ENCODE measurements at places on chromosomes 12 and 14. TPM values are rescaled to one million over a fixed set of nuclear protein-coding genes. Genes with fewer than 3 reads are reported as not detected.

DPY19L2 gene
- 8.7 TPM for total RNA-seq

SYT10 gene
- not detected for total RNA-seq

RNF212B gene
- not detected for total RNA-seq

NPAS3 gene
- not detected for total RNA-seq

NEDD1 gene
- 48.2 TPM for total RNA-seq

NCKAP5L gene
- 5.3 TPM for total RNA-seq

MUCL1 gene
- not detected for total RNA-seq

ACACB gene
- total RNA-seq: 9.5 TPM

NKX2-1 gene
- not detected for total RNA-seq

AMN1 gene
- total RNA-seq: 2.7 TPM

RHOJ gene
- not detected for total RNA-seq

LAG3 gene
- total RNA-seq: 331 TPM

NRIP2 gene
- not detected for total RNA-seq

SIRT4 gene
- 2.5 TPM for total RNA-seq

OR6C2 gene
- not detected for total RNA-seq

OLR1 gene
- not detected for total RNA-seq

KERA gene
- total RNA-seq: not detected

AICDA gene
- not detected for total RNA-seq

HCAR2 gene
- total RNA-seq: not detected

RTL1 gene
- not detected for total RNA-seq

SRRM4 gene
- not detected for total RNA-seq

TAS2R7 gene
- total RNA-seq: not detected

LYZ gene
- total RNA-seq: not detected

RFLNA gene
- total RNA-seq: not detected

HNF1A gene
- not detected for total RNA-seq

LRRK2 gene
- total RNA-seq: 0.25 TPM

PRPH gene
- not detected for total RNA-seq

SLC2A14 gene
- total RNA-seq: 0.17 TPM

IL26 gene
- total RNA-seq: 1.2 TPM

SMCO2 gene
- not detected for total RNA-seq

NEMP1 gene
- 59.7 TPM for total RNA-seq

PLBD1 gene
- total RNA-seq: not detected

SOX5 gene
- total RNA-seq: not detected

RDH16 gene
- total RNA-seq: 0.19 TPM

KIF26A gene
- total RNA-seq: 0.32 TPM

AGAP2 gene
- total RNA-seq: 29.3 TPM

REP15 gene
- 0.25 TPM for total RNA-seq

TCP11L2 gene
- 2.9 TPM for total RNA-seq

SOAT2 gene
- 1.5 TPM for total RNA-seq

SUOX gene
- total RNA-seq: 2.7 TPM

BCL11B gene
- 32.1 TPM for total RNA-seq

DIP2B gene
- 22.2 TPM for total RNA-seq

All from activated CD8-positive, alpha-beta memory T cell treated with anti-CD3 and anti-CD28 coated beads for 36 hours (primary cell).